ENCODE measurements at places on chromosomes 6 and 20.

DNA sequence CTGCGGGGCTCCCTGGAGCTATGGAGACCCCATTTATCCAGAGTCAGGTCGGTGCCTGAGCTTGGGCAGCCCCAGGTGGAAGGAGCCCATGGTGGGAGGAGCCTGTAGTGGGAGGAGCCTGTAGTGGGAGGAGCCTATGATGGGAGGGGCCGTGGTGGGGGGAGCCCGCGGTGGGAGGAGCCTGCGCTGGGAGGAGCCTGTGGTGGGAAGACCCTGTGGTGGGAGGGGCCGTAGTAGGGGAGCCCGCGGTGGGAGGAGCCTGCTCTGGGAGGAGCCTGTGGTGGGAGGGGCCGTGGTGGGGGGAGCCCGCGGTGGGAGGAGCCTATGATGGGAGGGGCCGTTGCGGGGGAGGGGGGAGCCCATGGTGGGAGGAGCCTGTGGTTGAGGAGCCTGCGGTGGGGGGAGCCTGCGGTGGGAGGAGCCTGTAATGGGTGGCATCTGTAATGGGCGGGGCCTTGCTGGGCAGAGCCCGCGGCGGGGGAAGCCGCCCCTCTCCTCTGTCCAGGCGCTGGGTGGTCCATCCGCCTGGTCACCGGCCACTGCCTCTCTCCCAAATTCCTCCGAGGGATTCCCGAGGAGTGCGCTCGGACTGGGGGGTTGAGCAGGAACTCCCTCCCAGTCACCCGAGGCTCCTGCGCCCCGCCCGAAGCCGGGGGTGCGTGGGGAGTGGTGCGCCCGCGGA lies 567 bp upstream of the FNDC11 start:
- DNase-seq, result peak; percentile 87

DNA sequence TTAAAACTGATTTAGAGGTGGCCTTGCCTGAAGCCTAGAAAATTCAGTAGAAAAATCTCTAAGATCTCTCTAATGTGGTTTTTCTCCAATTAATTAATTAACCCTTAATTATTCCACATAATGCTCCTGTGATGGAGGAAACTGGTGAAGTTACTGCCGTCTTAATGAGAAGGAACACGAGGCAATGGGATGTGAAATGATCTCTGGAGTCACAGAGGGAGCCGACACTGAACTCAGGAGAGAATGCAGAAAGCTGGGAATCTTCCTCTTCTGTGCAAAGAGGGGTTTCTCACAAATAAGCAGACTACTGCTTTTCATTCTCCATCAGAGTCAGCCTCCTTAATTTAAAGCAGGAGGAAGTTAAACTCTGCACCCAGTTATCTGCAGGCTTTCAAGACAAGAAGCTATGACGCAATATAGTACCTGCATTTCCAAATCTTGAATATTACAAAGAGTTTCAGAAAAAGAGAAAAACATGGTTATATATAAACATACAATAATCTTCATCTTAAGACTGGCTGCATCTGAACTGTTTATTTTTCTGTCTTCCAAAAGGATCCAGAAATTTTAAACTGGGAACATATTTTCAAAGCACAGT lies 18.1 kb upstream of the SNRPB2 start:
- no peak for DNase-seq

DNA sequence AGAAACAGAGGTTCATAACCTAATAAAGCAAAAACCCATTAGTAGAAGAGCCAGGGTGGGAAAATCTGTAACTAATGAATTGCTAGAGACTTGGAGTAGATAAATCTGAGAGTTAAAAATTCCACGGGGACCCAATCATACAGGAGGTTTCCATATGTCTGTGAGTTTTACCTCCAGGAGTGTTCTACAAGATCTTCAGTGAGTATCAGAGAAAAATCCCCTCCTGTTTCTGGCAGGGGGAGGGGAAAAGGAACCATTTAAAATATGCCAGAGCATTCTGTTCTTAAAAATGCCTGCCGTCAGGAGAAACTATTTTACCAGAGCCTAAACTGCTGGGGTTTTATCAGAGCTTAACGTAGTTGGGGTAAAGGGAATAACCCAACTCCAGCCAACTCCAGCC lies 54.0 kb upstream of the PLN start:
- DNase-seq, result no peak

GRCh38 chr6:55497694-55498093 lies 81.3 kb downstream of the HMGCLL1 start:
- DNase-seq, result no peak

DNA sequence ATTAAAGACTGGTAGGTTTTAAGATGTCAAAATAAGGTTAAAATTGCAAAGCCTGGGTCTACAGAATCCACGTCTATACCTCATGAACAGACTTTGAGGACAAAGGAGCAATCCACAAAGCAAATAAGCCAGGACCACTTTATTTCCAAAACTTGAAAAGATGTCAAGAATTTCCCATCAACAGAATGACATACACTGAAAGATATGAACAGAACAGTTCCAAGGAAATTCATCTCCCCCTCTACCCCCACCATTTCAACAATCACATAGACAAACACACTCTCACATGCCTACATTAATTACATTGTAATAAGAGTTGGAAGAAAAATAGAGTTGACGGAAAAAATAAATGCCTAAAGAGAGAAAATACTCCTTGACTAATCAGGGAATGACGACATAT lies 45.2 kb upstream of the NHSL1 start:
- no peak for DNase-seq

DNA sequence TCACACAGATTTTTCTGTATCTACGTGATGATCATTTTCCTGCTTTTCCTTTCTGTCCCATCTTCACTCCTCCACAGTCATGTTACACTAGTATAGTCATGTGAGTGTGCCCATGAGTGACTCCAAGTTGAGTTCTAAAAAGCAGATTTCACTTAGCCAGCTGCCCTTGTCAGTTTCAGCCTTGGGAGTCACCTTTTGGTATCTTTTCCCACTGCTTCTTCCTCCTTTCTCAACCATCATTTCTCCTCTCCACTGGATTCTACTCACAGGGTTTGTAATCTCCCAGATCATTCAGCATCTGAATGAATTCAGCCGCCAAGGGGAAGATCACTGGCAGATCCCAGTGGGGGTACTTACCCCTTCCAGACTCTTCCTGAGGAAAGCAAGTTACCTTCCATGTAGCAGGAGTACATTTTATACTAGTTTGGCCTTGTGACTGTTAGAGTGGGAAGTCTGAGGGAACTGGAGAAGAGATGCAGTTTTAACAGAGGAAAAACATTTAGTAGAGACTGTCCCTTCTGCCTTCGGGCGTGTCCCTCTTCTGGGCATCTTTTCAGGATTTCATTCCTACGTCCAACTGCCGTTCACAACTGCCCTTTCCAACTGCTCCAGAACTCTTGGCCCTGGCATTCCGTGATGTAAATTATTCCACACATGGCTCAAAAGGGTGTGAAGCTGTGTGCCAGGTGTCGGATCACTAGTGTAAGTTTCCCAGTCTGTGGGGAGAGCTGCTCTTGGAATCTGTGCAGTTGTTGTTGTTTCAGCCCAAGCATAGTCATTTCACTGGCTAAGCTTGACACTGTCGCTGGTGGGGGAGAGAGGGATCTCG lies 38.9 kb downstream of the BICRAL start:
- no peak for DNase-seq

DNA sequence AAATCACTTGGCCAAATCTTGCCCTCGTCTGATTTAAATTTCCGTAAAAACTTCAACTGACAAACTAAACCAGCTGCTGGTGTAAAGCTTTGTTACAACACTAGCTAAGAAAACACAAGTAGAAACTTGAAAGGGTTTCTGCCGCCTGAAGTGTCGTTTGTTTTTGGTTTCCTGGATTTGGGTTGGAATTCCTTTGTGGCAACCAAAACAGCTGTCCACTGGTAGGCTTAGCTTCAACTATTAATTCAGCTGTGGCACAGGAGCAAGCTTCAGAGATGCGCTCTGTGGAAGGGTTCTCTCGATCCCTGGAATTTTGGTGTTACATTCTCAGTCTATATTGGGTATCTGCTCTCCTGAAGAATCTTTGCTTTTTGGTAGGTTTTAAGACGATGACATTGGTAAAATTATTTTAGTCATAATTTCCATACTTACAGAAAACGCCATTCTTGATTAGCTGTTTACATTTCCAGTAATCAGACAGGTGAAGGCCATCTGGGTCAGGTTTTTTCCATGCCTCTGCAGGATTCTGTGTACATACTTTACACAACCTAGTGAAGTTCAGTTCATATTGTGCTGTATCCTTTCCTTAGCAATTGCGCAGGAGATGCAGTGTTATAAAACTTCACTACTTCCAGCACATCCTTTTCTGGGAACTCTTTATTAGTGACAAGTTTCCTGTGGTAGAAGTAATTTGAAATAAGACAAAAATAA lies 29.9 kb upstream of the SAMD3 start:
- no peak for DNase-seq

- DNase-seq, result no peak
Measured at GRCh38 chr6:106363401-106364138, 3.1 kb downstream of the CRYBG1 start.

DNA sequence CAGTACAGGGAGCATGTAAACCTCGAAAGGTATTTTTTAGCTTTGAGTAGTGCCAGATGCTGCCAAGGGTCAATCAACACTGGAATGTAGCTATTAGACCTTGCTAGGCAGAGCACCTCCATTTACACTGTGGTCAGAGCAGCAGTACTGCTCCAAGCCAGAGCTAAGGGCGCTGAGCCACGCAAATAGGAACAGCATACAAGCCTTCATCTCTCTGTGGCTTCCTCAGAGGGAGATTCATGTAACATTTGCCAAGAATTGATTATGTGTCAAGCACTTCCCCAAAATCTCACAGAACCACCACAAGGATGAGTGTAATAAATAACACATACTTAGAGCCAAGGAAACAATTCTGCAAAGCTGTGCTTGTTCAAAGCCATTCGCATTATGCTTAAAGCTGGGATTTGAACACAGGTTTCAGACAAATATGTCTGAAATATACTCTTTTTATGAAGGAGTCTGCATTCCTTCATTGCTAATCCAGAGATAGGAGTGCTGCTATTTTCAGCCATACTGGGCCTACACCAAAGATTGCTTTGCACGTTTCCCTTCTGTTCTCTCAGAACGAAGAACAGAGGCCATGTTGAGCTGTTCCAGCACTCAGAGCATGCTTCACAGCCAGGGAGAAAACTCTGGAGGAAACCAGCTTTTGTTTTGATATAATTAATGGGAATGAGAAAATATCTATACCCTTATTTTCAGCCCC lies 97.7 kb downstream of the SLC16A10 start:
- DNase-seq, result no peak

- DNase-seq, result no peak
Measured at GRCh38 chr6:55974688-55975087, 99.3 kb upstream of the BMP5 start.

DNA sequence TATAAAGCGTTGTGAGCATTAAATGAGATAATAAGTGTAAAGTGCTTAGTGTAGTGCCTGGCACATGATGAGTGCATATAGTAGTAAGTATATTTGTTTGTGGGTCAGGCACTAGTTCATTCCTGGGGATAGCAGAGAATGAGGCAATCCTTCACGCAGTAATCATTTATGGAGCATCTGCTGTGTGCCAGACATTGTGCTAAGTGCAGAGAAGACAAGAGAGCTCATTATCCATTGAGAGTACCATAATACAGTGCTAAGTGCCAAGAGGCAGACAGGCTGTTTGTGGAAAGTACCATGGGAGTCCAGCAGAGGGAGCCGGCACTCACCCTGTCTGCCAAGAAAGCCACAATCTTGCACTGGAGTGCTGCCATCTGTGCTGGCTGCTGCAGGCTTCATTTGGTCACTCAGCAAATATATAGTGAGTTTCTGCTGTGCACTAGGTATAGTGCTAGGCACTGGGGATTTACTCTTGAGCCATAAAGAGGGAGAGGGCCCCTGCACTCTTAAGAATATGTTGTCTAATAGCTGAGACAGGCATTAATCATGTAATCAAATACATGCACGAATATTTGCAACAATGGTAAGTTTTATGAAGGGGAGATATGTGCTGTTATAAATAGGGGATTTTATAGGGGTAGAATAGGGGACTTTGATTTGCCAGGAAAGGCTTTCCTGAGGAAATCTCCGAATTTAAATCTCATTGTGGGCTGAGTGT lies 12.9 kb upstream of the MROH8 start:
- peak; percentile 50 for DNase-seq

GRCh38 chr6:139784222-139784769 lies 409.8 kb upstream of the CITED2 start:
- DNase-seq, result no peak

- no peak for DNase-seq
Measured at GRCh38 chr6:111256646-111257045, 169.3 kb downstream of the SLC16A10 start.

DNA sequence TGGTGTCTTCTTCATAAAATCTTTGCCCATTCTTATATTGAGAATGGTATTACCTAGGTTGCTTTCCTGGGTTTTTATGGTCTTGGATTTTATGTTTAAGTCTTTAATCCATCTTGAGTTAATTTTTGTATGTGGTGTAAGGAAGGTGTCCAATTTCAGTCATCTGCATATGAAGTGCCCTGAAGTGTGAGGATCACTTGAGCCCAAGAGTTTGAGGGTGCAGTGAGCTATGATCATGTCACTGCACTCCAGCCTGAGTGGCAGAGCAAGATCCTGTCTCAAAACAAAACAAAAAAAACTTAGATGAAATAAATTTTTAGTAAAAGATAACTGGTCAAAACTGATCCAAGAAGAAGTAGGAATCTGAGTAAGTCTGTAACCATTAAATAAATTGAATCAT lies 215.4 kb downstream of the TBC1D7 start:
- no peak for DNase-seq

DNA sequence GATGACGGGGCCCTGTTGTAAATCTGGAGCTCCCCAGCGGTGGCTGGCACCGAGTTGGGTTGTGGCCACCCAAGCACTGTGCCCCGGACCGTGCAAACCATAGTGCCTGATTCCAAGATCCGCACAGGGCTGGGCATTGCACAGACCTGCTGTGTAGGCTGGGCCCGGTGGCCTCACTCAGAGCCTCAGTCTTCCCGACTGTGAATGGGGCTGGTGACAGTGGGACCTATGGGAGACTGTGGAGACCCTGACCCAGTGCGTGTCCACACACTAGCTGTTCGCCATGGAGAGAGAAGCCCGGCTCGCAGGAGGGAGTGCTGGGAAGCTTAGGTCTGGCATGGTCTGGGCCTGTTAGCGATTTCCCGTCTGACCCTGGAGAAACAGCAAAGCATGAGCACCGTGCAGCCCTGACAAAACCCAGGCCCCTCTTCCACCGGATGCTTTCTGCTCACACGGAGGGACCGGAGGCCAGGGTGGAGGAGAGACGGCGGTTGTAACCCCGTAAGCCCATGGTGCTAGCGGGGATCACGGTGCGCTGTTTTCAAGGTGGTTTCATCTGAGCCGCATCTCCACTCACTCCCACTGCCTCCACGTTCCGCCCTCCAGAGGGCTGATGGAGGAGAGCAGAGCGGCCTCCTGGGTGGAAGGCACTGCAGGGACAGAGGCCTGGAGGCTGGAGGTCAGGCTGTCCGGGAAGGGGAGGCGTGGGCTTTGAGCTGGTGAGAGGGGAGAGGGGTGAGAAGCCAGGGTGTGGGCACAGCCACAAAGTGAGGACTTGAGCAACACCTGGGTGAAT lies 52.2 kb downstream of the SRC start:
- no peak for DNase-seq

GRCh38 chr20:52899041-52899608 lies 73.0 kb upstream of the TSHZ2 start:
- no peak for DNase-seq

GRCh38 chr6:108644252-108644651 lies 83.5 kb downstream of the FOXO3 start:
- DNase-seq, result no peak
